ENCODE measurements at places on chromosomes 11 and 22.

DNA sequence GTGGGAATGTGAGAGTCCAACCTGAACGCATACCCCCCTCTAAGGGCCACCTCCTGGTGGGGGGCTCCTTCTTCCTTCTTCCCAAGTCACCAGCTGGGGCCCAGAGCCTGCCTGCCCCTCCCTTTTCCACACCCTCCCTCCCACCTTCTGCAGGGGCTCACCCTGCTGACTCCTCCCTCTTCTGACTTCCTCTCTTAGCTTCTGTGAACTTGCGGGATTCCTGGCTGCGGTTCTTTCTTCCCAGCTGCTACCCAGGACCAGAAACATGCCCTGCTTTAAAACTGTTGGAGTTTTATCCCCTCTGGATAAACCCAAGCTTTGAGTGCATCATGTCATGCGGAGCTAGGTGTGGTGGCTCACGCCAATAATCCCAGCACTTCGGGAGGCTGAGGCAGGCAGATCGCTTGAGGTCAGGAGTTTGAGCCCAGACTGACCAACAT, 10.2 kb downstream of the LRRC74B start:
- no peak for DNase-seq

DNA sequence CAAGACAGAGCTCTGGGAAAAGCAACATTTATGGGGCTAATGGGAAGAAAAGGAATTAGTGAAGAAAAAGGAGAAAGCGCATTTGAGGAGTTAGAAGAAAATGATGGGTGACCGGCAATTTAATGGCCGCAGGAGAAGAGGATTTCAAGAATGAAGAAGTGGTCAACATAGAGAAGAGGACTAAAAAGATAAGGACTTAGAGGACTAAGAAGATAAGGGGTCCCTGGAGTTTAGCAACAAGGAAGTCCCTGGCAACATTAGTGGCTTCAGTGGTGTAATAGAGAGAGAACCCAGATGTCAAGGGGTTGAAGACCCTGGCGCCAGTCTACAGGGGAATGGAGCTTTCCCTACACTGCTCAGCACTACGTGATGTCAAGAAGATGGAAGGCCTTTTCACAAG, 32.3 kb downstream of the WEE1 start:
- no peak for DNase-seq

GRCh38 chr22:38873469-38874411, 1.7 kb upstream of the CBX6 start:
- DNase-seq: peak; percentile 68

DNA sequence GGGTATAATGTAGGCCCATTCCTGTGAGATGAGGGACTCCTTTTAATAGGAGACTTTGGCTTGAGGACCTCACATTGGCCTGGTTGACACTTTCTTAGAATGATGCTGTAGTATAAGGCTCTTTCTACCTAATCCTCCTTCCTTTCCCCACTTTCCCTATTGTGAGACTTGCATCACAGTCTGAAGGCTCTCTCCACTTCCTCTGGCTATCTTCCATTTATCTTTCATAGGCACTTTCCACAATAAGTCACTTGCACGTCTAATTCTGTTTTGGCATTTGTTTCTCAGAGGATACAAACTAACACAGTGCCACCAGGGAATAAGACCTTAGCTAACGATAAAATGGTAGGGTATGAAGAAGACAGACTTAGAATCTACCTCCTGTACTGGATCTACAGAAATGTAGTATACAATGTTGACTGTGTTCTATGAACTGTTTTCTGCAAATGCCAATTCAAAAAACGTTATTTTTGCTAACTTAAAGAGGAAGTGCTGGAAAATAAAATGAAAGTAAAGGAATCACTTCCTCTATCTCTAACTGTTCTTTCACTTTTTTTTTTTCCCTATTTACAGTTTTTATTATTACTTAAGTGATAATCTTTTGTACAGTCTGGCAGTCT, 17.9 kb upstream of the PDE3B start:
- no peak for DNase-seq

- DNase-seq: peak; percentile 21
Observed at GRCh38 chr11:129117595-129118350, 74.4 kb downstream of the ARHGAP32 start.

GRCh38 chr11:97000481-97000880, 610.7 kb downstream of the JRKL start:
- DNase-seq: no peak

DNA sequence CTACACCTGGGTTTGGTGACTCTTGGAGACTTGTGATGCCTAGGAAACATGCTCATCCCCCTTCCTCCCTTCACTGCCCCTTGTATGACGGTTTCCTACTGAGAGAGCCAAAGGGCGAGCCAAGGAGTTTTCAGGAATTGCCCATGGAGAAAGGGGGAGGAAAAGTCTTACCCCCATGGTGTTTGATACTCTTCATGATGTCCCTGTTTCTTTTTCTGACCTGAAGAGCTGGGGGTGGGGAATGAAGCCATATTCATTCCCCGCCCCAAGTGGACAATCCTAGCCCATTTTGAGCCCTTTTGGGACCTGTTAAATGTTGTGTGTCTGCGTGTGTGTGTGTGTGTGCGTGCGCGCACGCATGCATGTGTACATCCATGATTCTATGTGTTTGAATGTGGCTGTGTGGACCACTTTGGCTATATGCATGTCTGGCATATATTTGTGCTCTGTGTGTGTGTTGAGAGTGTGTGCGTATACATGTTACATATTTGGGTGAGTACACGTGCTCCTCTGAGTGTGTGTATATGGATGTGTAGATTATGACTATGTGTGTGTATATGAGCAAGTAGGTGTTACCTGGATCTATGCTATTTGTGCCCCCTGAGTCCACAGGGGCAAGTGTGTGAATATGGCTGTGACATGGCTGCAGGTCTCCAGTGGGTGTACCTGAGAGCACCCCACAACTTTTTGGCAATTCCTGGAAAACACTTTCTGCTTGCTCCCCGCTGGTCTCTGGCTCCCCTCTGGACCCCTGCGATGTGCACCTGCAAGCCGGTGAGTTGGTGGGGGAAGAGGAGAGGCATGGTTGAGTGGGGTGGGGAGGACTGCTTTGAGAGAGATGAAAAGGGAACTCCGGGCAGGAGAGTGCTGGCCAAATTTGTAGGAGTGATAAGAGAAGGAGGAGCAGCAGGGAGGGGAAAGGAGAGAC, 24.6 kb downstream of the OTOG start:
- no peak for DNase-seq

- no peak for DNase-seq
Observed at GRCh38 chr11:1040428-1041148, 4.1 kb upstream of the MUC6 start.

- DNase-seq: no peak
Observed at GRCh38 chr11:78560153-78560552, 14.5 kb downstream of the NARS2 start.

DNA sequence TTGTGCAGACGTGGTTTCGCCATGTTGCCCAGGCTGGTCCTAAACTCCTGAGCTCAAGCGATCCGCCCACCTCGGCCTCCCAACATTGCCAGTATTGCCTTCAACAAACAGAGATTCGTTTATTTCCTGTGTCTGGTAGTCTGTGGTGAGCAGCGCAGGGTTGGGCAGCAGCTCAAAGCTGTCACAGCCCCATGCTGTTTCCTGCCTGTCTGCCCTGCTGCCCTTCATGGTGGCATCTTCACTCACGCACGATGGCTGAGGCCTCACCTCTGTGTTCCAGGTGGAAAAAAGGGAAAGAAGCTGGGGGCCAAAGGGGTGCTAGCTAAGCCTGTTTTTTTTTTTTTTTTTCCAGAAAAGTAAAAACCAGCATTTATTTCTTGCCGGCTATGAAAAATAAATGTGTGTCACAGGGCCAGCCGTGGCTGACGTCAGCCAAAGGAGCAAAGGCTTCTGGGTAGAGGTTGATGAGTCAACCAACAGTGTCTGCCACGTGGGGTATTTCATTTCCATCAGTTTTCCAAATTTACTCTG, 28.8 kb downstream of the TBC1D22A start:
- DNase-seq: peak; percentile 62

- no peak for DNase-seq
Observed at GRCh38 chr11:28058333-28058732, 49.6 kb downstream of the KIF18A start.

- no peak for DNase-seq
Observed at GRCh38 chr11:69939551-69940245, 120.5 kb upstream of the FGF3 start.

DNA sequence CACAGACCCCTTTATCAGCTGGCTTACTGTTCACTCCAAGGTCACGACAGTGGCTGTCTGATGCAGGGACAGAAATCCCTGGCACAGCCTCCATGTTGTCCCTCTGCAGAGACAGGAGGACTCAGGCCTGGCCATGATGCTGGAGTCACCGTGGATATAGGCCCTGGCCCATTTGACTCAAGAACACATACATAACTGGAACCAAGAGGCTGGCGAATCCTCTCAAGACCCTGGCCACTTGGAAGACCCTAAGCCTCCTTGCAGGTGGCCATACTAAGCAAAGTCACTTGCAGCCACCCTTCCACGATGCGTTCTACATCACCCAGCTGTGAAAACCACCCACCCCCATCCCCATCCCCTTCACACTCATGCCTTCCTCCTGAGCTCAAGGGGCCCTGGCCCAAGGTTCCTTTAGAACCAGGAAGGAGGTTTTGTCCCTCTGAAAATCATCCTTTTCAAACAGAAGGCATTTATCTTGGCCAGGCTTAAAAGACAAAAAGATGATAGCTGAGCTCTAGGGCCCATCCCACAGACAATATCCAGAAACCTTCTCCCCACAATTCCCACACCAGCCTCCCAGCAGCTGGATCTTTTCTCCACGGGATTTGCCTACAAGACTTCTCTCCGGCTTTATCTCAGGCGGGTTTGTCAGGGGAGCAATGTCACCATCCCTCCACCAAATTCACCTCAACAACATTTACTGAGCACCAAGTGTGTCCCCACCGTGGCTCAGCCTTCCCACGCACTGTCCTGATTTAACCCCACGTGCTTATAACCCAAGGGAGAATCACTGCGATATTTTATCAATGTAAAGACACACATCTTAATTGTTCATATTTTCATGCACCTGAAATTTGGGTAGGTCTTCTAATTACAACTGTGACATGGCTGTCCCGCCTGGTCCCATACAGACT, 123.4 kb upstream of the SERPIND1 start:
- no peak for DNase-seq

GRCh38 chr11:11776714-11777113, 65.1 kb upstream of the USP47 start:
- no peak for DNase-seq

- peak; percentile 12 for DNase-seq
Observed at GRCh38 chr22:26461188-26461810, 22.3 kb downstream of the HPS4 start.

- DNase-seq: no peak
Observed at GRCh38 chr22:47038206-47038835, 275.9 kb downstream of the TBC1D22A start.

DNA sequence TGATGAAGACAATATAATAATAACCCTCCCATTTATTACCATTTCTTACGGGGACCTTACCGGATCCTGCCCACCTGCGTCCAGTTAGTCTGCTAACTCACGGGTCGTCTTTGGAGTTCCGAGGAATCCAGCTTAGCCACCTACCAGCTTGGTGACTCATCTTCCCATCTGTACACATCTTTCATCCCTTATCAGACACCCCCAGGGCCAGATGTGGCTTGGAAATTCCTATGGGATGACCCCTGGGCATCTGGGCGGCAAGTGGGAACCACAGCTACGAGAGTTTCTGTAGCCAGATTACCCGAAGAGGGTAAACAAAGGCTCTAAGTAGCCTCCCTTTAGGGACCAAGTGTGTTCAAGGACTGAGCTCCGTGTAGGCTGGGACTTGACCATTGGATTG, 12.8 kb upstream of the PRR5 start:
- DNase-seq: no peak

DNA sequence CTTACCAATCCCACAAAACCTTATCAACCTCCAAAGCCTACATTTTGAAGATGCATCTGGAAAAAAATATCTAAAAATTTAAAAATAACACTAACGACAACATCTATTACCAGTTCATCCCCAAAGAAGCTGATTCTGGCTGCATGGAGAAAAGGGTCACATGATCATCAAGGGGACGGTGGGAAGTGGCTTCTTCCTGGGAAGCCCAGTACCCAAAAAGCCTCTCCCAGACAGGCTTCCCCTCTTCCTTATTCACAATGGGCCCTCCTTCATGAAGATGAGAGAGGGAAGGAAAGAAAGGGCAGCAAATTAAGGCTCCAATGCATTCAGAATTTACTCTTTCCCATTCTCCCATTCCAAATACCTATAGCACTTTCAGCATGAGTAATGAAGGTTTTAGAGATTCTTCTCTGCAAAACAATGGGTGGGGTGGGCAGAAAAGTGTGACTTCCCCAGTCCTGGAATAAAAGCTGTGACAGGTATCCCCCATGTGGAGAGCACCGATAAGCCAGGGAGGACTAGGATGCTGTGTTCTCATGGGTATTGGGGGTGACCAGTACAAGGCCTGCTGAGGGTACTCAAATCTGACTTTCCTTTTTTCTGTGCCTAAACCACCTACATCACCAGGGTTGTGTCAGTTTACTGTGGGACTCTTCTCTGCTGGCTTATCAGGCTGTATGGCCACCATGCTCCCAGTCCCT, 88.2 kb downstream of the SIK3 start:
- no peak for DNase-seq

- DNase-seq: no peak
Observed at GRCh38 chr11:80156062-80156461, 715.2 kb upstream of the TENM4 start.

All from activated gamma-delta T cell treated with anti-CD3 and anti-CD28 coated beads, Interleukin-2, amount 50 U/mL, for 16 hours (primary cell).